Peyer's patch (tissue), 4 donors: ENCODE measurements at places on chromosomes 3 and 15. TPM values are rescaled to one million over a fixed set of nuclear protein-coding genes. Genes with fewer than 3 reads are reported as not detected.

IGDCC3 gene
- not detected for total RNA-seq

TTLL13 gene
- not detected for total RNA-seq

AADACL2 gene
- 1.3 TPM for total RNA-seq

ZBED2 gene
- total RNA-seq: not detected

LINGO1 gene
- total RNA-seq: not detected

PPP2R3A gene
- 26.1 TPM for total RNA-seq

ISL2 gene
- total RNA-seq: 0.67 TPM

CFAP161 gene
- 6.6 TPM for total RNA-seq

USP19 gene
- total RNA-seq: 60.2 TPM

SPATA12 gene
- total RNA-seq: not detected

SLC12A1 gene
- not detected for total RNA-seq

GRCh38 chr15:62782896-62783295 lies 259.7 kb upstream of the TPM1 start:
- H3K4me1 ChIP-seq: no peaks in the 10 kb centered on the region
- no peak overlapping the region for H3K27ac ChIP-seq
- no peak overlapping the region for H3K4me3 ChIP-seq
- no peaks in the 10 kb centered on the region for H3K36me3 ChIP-seq
- H3K27me3 ChIP-seq: no peaks in the 10 kb centered on the region
- DNase-seq: no peak

DNA sequence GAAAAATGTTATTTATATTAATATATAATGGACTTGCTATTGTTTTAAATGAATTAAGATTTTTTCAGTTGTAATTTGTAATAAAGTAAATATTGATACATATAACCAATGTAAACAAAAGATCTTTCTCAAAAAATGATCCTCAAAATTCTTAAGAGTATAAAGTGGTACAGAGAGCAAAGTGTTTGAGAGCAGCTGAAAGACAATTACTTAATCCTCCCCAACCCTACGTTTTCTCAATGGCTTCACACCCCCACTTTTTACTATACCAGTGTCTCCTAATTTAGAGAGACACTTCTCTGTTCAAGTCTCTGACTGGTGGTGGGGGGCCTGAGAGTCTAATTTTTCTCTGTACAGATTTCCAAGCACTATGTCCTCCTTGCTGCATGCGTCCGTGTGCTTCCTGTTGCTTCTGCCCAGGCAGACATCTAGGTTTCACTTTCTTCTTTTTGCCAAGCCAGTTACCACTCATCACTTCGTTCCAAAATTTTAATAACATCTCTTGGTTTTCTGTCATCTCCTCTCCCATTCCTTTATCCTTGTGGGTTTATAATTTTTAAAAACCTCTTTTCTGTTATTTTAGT lies 276.3 kb upstream of the DNAJC19 start:
- no peaks in the 10 kb centered on the region for H3K36me3 ChIP-seq
- H3K27ac ChIP-seq: no peak overlapping the region
- no peaks in the 10 kb centered on the region for H3K27me3 ChIP-seq
- no peak for DNase-seq
- H3K4me3 ChIP-seq: no peak overlapping the region
- H3K4me1 ChIP-seq: no peaks in the 10 kb centered on the region

GRCh38 chr3:186519021-186519658 lies 25.0 kb downstream of the CRYGS start:
- no peaks in the 10 kb centered on the region for H3K36me3 ChIP-seq
- H3K27ac ChIP-seq: peak overlapping the region; percentile 61
- no peak for DNase-seq
- no peaks in the 10 kb centered on the region for H3K27me3 ChIP-seq

- DNase-seq: peak; percentile 70
- no peaks in the 10 kb centered on the region for H3K27me3 ChIP-seq
- no peaks in the 10 kb centered on the region for H3K4me1 ChIP-seq
Measured at GRCh38 chr3:2099028-2099671, 484 bp downstream of the CNTN4 start.

DNA sequence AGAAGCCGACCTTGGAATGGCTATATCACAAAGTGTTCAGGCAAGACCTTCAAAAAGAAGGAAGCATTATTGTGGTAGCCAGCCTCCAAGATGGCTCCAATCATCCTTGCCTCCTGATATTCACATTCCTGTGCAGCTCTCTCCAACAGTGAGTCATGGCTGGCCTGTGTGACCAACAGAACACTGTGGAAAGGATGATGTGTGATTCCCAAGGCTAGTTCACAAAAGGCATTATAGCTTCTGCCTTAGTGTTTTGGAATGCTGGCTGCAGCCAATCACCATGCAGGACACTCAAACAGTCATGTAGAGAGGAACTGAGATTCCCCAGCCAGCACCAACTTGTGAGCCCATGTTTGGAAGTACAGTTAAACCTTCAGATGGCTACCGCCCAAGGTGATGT lies 102.6 kb downstream of the EFL1 start:
- H3K4me1 ChIP-seq: no peaks in the 10 kb centered on the region
- no peak overlapping the region for H3K27ac ChIP-seq
- H3K36me3 ChIP-seq: no peaks in the 10 kb centered on the region

DNA sequence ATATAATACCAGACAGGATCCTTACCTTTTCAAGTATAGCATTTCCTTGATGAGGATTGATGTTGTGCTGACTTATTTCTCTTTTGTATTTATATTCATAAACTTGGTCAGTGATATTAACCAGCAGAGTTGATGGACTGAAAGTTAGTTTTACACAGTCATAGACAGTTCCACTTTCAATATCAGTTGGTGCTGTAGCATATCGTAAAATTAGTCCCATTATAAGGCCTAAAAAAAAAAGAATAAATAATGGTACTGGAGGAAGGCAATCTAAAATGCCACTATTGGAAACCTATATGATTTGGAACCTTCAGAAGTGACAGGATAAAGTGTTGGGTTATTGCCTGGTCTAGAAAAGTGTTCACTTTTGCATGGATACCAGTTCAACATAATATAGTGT lies 16.3 kb downstream of the SLC9A9 start:
- H3K4me1 ChIP-seq: no peaks in the 10 kb centered on the region
- no peaks in the 10 kb centered on the region for H3K36me3 ChIP-seq
- no peak overlapping the region for H3K27ac ChIP-seq
- DNase-seq: no peak

- DNase-seq: no peak
- no peak overlapping the region for H3K27ac ChIP-seq
- H3K4me1 ChIP-seq: no peaks in the 10 kb centered on the region
- no peak overlapping the region for H3K4me3 ChIP-seq
- H3K36me3 ChIP-seq: peaks cover 43% of the 10 kb centered on the region
Measured at GRCh38 chr15:72341361-72341760, 21.4 kb upstream of the CELF6 start.

- no peak for DNase-seq
- no peaks in the 10 kb centered on the region for H3K36me3 ChIP-seq
- no peaks in the 10 kb centered on the region for H3K27me3 ChIP-seq
- no peak overlapping the region for H3K27ac ChIP-seq
Measured at GRCh38 chr3:15391007-15391406, 36.3 kb downstream of the METTL6 start.

DNA sequence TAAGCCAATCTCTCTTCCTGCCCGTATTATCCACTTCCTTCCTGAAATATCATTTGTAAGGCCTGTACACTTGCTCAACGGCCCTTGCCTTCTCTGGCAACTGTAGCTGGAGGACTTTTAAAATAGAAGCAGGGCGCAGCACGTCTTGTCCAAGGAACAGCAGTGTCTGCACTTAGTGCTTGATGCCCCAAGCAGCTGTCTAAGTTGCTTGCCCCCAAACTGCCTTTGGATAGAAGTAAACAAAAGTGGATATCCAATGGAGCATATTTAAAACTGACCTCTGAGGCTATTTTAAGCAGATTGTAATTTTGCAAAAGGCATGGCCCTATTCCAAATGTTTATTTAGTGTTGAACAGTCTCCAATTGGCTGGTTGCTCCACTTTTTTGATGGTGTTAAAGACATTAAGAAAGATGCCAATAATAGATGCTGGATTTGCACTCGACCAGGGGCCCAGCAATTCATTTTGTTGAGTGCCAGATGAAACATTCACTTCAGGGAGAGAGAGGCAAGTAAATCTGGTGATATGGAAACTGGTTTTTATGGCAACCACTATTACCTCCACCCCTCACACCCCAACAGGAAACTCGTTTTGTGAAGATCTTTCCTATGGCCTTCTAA lies 526.8 kb upstream of the TBL1XR1 start:
- H3K36me3 ChIP-seq: no peaks in the 10 kb centered on the region
- no peaks in the 10 kb centered on the region for H3K27me3 ChIP-seq
- H3K4me3 ChIP-seq: no peak overlapping the region
- H3K4me1 ChIP-seq: no peaks in the 10 kb centered on the region
- H3K27ac ChIP-seq: peak overlapping the region; percentile 27

DNA sequence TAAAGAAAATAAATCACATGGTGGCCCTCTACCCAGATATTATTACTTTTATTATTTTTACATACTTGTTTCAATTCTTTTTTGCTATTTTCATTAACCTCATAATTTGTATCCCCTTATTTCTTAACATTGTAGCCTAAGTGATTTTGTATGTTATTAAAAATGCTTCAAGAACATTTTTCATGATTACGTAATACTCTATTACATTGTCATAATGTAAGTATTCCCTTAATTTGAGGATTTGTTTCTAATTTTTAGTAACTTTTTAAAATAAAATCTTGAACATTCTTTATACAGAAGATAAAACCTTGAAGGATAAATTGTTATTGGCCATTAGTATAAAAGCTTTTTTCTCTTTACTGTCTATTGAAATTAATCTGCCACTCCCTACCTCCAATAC lies 89.0 kb downstream of the DCUN1D1 start:
- H3K4me1 ChIP-seq: no peaks in the 10 kb centered on the region
- no peaks in the 10 kb centered on the region for H3K27me3 ChIP-seq
- no peak overlapping the region for H3K27ac ChIP-seq
- H3K4me3 ChIP-seq: no peak overlapping the region
- DNase-seq: no peak

GRCh38 chr3:11635680-11636393 lies 7.9 kb downstream of the VGLL4 start:
- H3K27ac ChIP-seq: no peak overlapping the region
- H3K4me3 ChIP-seq: no peak overlapping the region
- no peak for DNase-seq
- no peaks in the 10 kb centered on the region for H3K4me1 ChIP-seq
- no peaks in the 10 kb centered on the region for H3K27me3 ChIP-seq

DNA sequence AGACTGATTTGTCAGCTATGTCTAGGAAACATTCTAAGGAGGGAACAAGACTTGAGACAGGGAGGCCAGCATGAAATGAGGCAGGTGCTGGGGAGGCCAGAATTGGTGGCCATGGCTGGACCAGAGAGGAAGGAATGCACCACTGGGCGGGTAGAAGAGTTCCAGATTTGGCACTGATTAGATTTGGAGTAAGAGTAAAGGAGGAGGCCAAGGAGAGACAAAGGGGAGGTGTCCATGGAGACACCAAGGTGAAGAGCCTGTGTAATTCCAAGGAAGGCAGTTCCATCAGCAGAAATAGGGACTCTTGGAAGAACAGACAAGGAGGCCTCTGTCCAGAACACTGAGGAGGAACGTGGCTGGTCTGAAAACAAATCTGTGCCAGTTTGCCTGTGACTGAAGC lies 1.8 kb downstream of the ARNT2 start:
- no peak for DNase-seq
- no peak overlapping the region for H3K4me3 ChIP-seq
- no peaks in the 10 kb centered on the region for H3K36me3 ChIP-seq
- H3K27ac ChIP-seq: no peak overlapping the region
- H3K27me3 ChIP-seq: no peaks in the 10 kb centered on the region
- no peaks in the 10 kb centered on the region for H3K4me1 ChIP-seq

- no peaks in the 10 kb centered on the region for H3K4me1 ChIP-seq
- H3K27me3 ChIP-seq: no peaks in the 10 kb centered on the region
Measured at GRCh38 chr3:172355836-172356235, 92.4 kb downstream of the GHSR start.

DNA sequence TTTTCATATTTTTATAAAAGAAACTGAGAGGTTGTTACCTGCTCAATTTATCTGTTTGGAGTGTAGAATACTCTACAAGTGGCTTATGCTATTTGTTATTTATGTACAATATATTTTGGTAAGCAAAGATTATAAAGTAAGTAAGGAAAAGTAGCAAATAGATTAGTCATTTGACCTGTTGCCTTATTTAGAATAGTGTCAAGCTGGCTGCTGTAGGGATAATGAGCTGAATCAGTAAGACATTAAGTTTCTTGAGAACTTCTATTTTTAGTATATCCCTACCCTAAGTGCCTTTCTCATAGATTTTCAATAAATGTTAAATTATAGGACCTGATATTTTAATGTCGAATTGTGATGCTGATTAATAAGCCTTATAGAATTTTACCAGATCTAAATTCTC lies 37.2 kb downstream of the ECT2 start:
- no peak overlapping the region for H3K27ac ChIP-seq
- H3K4me3 ChIP-seq: no peak overlapping the region
- H3K36me3 ChIP-seq: peaks cover 10% of the 10 kb centered on the region
- no peaks in the 10 kb centered on the region for H3K27me3 ChIP-seq

DNA sequence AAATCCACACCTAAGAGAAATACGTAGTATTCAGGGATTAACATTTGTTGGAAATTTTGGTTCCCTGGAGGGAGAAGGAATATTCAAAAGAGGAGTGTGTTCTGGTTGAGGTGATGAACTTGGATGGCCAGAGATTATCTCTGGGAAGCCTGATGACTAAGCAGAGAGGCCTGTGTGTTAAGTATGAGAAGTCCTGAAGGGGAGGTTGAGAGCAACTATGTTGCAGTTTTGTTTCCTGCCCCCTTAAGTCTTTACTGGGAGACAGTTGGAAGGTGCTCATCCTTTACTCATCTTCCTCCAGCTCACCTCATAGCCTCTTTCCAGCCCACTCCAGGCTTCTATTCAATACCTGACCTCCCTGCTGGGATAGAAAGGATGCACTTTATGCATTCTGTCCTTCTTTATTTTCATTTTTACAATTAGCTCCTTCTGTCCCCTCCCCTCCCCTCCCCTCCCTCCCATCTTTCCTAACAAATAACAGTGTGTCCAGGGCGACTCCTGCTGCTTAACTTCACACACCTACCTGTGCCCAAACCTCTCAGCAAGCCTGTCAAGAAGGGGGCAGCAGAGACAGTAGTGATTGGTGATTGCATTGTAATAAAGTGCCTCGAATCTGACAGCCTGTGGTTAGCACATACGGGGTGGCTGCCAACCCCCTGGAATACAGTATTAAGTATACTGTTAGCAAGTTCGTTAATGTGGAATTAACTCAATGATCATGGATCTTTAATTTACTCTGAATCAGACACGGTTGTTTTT lies 11.9 kb downstream of the RAP2B start:
- H3K4me3 ChIP-seq: no peak overlapping the region
- DNase-seq: no peak
- no peaks in the 10 kb centered on the region for H3K4me1 ChIP-seq
- H3K36me3 ChIP-seq: no peaks in the 10 kb centered on the region
- no peak overlapping the region for H3K27ac ChIP-seq

GRCh38 chr3:178703268-178703975 lies 167.2 kb downstream of the KCNMB2 start:
- no peak overlapping the region for H3K4me3 ChIP-seq
- H3K27me3 ChIP-seq: no peaks in the 10 kb centered on the region
- H3K36me3 ChIP-seq: no peaks in the 10 kb centered on the region
- H3K27ac ChIP-seq: no peak overlapping the region

GRCh38 chr3:119580067-119580760 lies 922 bp downstream of the ADPRH start:
- peak overlapping the region; percentile 83 for H3K27ac ChIP-seq
- H3K27me3 ChIP-seq: no peaks in the 10 kb centered on the region
- H3K4me3 ChIP-seq: peak overlapping the region; percentile 64
- no peaks in the 10 kb centered on the region for H3K36me3 ChIP-seq
